ENCODE measurements at places on chromosomes 3 and 15. TPM values are rescaled to one million over a fixed set of nuclear protein-coding genes. Genes with fewer than 3 reads are reported as not detected.

DNA sequence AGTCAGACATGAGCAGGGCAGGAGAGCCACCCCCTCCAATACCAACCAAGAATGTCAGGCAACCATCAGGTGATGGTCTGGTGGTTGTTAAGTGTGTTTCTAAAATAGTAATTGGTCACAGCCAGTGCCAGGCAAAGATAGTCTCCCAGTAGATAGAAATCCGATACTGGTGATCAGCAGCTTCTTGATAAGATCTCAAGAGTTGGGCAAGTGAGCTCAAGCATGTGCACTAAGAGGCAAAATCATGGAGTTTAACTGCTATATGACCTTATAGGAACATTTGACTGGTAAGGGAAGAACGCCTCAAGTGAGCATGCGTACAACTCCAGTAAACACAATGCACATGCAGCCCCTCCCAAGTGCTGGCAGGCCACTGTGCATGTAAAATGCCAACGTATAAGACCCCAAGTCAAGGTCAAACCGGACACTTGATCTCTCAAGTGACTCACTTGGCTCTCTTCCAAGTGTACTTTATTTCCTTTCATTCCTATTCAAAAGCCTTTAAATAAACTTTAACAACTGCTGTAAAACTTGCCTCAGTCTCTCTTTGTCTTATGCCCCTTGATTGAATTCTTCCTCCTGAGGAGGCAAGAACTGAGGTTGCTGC is 36.0 kb upstream of the CBLB start:
- no peak for DNase-seq

DNA sequence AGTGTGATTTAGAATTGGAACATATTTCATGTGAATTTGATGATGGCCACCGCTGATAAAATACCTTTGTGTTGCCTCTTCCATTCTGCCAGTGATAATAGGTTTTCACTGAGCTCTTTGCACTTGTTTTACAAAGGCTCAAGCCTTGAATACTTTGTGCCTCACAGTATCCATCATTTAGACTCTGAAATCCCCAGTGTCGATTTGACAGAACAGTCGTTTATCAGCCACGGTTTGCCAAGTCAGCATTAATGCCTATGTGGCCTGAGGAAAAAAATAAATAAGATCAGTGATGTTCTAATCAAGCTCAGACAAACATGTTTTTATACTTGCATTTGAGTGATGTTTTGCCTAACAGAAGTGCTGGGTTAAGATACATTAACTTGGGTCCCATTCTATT is 399.1 kb downstream of the RBMS3 start:
- DNase-seq: no peak

DNA sequence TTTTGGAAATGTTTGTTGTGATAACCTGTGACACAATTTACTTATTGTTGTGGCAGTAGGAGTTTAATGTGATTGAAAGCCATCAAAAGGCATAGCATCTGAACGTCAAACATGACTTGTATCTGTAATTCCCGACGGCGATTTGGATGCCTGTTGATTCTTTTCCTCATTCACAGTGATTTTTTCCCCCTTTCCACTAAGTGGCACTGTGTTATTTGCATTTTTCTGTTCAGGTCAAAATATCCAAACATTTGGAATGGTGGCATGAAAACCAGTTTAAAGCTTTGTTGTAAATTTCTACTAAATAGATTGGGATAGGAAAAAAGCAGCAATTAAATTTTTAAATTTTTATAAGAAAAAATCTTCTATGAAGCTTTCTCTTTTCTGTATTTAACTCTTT is 259.9 kb upstream of the KCNH8 start:
- DNase-seq: no peak

- DNase-seq: no peak
Observed at GRCh38 chr3:51304230-51304629, 80.9 kb upstream of the MANF start.

DNA sequence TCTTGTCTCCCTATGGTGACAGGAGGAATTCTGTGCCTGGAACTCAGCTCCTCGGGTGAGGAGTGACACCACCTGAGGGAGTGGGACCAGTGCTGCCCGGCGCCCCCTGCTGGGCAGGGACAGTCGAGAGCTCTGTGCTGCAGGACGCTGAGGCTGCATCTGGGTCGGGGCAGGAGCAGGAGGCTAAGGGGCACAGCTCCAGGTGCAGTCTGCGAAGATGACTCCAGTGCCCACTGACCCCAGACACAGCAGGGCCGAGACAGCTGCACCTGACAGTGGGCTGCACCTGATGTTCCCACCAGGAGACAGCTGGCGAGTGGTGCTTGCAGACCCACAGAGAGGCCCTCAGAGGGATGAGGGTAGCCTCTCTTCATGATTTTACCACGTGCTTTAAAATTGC is 152.9 kb downstream of the ATP10A start:
- DNase-seq: no peak

DNA sequence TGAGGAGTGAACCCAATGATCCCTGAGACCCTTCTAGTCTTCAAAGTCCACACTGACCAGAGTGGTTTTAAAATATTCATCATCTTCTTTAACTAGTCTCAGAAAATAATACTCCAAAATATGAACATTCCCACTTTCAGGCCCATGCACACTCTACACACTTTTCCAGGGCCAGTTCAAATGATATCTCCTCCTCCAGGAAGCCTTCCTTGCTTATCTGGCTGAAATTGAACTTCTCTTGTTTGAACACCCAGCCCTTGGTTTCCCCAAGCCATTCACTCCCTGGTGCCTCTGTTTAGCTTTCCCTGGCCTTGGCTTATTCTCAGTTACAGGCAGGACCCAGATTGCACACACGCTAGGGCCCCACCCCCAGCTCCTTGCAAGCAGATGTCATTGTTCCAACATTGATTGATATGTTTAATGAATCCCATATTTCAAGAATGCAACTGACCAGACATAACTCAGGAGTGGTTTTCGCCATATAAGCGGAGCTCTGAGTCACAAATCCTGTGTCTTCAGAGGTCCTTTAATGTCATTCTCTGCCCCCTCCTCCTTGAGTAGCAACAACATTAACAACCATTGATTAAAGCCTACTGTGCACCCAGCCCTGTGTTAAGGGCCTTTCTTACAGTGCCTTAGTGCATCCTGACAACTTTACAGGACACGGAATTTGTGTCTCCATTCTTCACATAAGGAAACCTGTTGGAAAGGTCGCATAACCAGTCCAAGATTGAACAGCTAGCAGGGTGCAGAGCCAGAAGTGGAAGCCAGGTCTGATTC is 2.1 kb downstream of the ITGA11 start:
- no peak for DNase-seq

DNA sequence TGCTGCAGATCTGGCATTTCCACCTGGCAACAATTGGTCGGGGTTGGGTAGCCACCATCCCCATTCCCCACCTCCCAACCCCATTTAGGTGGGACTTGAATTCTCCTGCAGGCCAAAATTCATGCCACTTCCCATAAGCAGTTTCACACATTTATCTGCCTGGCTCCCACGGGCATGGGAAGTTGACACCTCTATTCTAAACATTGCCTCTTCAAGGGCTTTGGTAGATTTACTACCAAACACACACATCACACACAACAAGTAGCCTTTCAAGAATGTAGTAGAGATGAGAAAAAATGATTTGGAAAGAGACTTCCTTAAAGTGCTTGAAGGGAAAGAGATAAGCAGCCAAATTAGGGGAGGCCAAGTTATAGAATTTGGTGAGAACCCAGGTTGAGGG is 30.9 kb downstream of the ZBTB38 start:
- no peak for DNase-seq

- DNase-seq: no peak
Observed at GRCh38 chr15:78893538-78893937, 20.8 kb downstream of the MORF4L1 start.

The LPP gene
- polyA plus RNA-seq: 2.2 TPM

The ZXDC gene
- 5.6 TPM for polyA plus RNA-seq

The GOLGA6L10 gene
- 0.39 TPM for polyA plus RNA-seq

The CFAP91 gene
- polyA plus RNA-seq: 0.07 TPM
